NCI-H460 (cell line): ENCODE measurements at places on chromosomes 2 and 18.

DNA sequence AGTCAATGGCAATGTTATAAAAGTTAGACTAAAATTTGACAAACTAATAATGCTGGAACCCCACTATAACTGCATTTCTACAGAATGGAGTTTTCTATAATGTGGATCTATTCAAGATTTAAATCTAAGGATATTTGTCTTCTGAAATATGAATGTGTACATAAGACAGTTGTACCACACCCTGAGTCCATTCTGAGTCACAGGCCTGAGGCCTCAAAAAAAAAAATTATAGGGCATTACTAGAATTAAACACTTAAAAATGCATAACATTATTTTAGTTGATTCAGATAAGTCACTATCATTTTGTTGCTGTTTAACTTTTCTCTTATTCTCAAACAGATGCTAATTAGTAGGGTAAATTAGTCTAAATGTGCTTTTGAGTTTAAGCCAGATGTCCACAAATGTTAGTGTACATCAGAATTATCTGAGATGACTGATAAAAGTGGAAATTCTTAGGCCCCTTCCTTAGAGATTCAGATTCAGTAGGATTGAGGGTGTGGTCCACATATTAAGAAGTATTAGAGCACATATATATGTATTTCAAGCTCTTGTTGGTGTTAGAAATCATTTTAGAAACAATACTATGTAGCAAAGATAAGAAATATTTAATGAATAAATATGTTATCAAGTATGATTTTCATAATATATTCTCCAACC lies 42.4 kb upstream of the COL5A2 start:
- DNase-seq, result peak; percentile 70

DNA sequence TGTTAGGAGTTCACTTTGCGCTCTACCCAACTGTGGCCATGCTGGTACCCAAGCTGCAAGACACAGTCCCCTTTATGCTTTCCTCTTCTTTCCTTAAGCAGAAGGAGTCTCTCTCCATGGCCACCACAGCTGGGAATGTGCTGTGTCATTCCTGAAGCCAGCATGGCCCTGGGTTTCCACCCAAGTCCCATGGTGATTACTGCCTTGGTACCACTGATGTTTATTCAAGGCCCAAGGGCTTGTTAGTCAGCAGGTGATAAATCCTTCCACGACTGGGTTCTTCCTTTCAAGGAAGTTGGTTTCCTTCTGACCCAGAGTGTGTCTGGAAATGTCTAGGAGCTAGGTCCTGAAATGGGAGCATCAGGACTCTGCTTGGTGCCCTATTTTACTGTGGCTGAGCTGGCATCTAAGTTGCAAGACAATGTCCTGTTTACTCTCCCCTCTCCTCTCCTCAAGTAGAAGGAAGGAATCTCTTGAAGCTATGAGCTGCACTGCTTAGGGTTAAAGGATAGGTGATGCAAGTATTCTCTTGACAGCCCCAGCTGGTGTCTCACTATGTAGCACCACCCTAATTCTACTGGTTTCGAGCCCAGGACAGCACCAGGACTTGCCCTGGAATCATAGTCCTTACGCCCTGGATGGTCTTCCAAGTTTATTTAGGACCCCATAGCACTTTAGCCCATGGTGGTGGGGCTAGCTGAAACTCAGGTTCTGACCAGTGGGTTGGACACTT lies 18.7 kb upstream of the NUP35 start:
- peak; percentile 26 for DNase-seq

DNA sequence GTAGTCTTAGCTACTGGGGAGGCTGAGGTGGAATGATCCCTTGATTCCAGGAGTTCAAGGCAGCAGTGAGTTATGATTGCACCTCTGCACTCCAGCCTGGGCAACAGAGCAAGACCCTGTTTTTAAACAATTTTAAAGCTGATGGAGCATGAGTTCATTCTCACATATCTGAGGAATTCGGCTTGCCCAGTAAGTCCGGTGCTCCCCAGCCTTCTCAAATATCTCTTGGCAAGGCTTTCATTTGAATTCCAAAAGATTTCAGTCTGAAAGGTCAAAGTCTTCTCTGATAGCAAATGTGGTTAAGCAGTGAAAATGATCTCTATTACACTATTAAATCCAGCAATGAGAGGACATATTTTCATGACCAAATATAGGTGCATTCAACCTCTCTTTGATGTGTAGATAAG lies 27.9 kb downstream of the PIEZO2 start:
- no peak for DNase-seq

DNA sequence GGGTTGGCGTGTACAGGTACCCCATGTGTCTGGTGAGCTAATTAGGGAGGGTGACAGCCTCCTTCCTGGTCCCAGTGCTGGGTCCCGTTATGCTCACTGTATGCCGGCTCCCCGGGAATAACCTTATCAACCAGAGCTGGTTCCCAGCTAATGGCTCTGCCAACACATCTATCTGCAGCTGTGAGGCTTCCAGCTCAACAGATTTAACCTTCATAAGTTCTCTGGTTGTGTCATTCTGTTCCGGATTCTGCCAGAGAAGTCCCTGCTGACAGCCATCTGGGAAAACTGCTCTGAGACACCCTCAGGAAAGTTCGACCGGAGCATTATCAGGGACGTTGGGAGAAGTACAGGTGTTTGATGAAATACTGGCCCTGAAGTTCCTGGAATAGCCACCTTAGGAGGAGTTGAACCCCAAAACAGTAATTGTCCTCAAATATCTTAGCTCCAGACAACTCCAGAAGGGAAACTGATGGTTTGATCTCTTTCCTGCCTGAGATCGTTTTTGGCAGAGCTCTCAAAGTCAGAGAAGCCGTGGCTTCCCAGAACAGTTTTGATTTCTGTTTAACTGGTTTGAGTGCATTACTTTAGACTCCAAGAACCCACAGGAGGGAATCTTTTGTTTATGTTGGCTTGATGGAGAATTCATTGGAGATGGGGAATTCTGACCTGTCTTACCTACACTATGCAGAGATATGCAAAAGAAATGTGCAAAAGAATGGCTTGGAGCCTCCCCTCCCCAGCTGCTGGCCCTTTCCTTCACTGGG lies 39.4 kb upstream of the TXNDC2 start:
- DNase-seq, result no peak

GRCh38 chr2:189210250-189211087 lies 30.9 kb upstream of the COL5A2 start:
- peak; percentile 92 for DNase-seq

DNA sequence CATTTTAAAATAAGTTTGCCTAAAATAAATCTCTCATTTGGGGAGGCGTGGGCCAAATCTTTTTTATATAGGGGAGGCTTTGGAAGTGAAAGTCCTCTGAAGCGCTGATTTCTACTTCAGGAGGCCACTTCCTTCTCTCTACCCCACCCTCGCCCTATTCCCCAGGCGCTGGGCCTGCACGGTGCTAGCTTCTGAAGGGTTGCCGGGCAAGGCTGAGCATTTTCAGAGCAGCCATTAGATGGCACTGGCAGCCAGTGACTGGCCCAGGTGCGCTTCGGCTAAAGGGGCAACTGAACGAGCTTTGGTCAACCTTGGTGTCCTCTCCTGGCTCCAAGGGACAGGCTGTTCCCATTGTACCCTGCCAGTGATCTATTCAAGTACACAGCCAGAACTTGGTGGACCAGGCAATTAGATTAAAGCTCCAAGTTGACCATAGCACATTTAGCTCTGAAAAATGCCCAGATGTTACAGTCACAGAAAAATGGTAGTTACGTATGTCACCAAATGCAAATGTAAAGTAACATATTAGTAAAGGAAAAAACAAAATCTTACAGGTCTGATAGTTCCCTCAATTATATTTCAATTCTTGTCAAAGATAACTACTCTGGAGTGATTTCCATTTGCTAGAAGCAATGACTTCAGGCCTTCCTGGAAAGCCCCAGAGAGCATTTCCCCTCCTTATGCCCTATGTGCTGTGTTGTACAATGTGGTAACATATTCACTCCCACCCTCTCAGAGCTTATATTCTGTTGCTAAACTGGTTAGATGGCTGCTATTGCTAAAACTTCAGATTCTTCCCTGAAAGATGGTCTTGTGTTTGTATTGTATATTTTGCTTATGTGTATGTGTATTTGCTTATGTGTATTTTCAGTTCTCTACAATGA lies 2.1 kb downstream of the POMC start:
- peak; percentile 53 for DNase-seq

GRCh38 chr2:232568161-232568560 lies 17.7 kb downstream of the EIF4E2 start:
- DNase-seq, result peak; percentile 45

DNA sequence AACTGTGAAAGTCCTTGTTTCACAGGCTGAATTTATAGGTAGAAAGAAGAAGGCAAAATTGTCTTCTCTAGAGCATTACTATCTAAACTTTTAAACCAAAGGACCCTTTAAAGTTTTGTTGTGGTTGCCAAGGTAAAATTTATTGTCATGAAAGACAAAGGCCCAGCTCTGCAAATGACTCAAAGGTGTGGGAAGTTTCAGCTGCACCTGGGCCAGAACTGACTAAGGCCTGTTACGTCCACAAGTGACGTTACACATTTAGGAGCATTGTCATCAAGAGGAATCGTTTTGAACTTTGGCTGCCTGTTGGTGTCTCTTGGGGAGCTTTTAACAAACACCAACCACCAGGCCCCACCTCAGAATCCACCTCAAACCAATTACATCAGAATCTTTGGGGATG lies 8.1 kb upstream of the DSC3 start:
- no peak for DNase-seq

DNA sequence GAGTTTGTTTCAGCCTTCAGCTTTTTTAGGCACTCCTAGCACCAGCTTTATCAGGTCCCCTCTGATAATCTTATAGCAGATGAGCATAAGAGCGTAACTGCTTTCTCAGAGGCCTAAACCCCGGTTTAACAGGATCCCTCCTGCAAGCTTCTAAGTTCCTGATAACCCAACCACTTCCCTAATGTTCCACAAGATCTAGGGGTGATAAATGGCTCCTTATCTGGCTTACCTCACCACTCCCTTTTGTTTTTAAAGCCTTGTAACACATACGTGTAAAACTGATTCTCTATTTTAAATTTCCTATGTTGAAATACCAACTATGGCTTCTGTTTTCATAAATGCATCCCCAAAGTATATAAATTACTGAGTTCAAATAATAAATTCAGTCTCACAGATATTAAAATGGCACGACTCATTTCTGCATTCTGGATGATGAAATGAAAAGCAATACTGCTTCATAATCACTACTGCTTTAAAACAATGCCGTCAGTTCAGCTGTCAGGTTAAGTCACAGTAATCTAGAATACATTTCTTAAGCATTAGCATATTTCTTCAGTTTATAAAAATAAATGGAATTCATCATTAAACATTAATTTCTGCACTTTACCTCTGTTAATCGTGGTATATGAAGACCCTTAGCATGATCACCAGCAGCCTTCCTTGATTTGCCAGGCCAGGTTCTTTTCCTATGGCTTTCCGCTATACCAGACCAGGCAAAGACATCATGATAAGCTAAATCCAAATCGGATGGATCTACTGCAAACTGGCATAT lies 126.3 kb downstream of the C2orf74 start:
- peak; percentile 69 for DNase-seq

DNA sequence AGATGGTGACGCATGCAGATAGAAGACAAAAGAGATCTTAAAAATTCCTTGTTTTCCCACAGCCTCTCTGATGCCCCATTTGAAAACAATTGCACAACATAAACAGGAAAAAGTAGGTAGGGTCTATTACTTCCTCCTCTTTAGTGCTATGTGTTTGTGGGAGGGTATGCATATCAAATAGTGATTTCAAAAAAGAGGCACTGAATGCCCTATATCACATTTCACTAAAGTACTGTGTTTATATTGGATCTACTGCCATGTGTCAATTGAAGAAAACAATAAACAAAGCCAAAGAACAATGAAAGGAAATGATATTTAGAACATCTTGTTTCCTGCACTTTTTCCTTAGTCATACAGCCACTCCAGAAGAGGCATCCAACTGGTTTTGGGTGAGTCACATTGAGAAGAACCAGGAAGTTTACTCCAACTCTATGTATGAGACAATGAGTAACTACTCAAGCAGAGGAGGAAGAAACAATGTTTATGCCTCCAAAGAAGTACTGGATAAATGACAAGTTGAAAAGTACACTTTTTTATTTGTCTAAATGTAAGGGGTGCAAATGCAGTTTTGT lies 583.6 kb downstream of the FBXO15 start:
- DNase-seq, result peak; percentile 5

GRCh38 chr2:210544007-210544590 lies 12.3 kb upstream of the CPS1 start:
- no peak for DNase-seq

- DNase-seq, result no peak
Observed at GRCh38 chr2:187922846-187923245, 368.6 kb upstream of the TFPI start.

DNA sequence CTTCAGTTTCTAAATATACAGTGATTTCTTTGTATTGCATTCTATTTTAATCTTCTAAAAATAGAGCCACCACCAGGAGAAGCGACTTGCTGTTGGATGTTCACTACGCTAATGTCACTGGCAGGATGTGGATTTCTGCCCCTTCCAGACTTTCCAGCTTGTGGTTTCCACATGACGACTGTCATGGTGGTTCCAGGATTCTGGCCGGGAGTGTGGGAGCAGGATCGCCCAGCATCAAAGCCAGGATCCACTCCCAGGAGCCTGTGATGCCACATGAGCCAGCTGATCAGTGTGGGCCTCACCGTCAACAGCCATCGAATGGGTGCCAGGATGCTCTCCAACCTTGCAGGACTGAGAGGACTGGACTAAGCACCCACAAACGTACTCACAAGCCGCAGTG lies 148.8 kb downstream of the HDAC4 start:
- no peak for DNase-seq

GRCh38 chr2:168025487-168026202 lies 221.8 kb downstream of the STK39 start:
- no peak for DNase-seq

DNA sequence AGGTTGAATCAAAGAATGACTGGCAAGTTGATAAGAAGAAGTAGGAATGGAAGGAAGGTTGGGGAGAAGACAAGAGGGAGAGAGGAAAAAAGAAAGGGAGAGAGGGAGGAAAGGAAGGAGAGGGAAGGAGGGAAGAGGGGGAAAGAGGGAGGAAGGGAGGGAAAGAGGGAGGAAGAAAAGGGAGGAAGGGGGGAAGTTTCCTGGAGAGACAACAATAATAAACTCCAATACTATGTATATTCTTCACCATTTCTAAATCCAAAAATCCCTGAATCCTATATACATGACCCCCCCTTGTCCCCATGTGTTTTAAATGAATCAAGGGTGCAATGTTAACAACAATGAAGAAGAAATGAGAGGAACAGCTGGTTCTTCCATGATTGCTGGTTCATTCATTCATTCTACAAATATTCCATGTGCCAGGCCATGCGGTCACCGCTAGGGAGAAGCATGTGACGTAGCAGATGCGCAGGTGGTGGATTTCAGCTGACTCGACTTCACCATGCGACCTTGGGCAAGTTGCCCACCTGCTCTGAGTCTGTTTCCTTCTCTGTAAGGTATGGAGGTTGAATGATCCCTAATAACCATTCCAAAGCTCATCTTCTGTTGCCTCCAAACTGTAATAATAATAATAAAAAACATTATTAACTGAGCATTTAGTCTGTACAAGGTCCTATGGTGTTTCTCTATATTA lies 77.6 kb downstream of the EN1 start:
- DNase-seq, result no peak

GRCh38 chr18:12838178-12838634 lies 45.8 kb downstream of the PTPN2 start:
- peak; percentile 54 for DNase-seq

- peak; percentile 21 for DNase-seq
Observed at GRCh38 chr2:42328148-42328833, 32.7 kb downstream of the COX7A2L start.

GRCh38 chr2:145653553-145653952 lies 1133.6 kb upstream of the ZEB2 start:
- peak; percentile 8 for DNase-seq

- no peak for DNase-seq
Observed at GRCh38 chr2:88010136-88010535, 6.2 kb downstream of the RNU2-63P start.
